ENCODE measurements at places on chromosomes 16 and 17.

DNA sequence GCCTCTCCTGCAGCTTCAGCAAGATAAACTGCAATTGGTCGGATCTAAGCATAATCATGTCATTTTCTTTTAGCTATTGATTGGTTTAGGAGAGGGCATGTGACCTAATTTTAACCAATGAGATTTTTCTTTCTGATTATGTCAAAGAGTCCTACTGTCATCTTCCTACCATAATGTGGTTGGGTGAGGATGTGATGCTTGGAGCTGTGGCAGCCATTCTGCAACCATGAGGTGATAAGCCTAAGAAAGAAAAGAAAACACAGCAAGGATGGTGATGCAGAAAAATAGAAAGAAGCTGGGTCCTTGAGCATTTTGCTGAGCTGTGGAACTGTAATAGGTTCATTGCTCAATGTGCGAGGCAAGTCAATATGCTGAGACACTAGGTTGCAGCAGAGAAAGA is 121.7 kb upstream of the CRHR1 start:
- no peak for DNase-seq

DNA sequence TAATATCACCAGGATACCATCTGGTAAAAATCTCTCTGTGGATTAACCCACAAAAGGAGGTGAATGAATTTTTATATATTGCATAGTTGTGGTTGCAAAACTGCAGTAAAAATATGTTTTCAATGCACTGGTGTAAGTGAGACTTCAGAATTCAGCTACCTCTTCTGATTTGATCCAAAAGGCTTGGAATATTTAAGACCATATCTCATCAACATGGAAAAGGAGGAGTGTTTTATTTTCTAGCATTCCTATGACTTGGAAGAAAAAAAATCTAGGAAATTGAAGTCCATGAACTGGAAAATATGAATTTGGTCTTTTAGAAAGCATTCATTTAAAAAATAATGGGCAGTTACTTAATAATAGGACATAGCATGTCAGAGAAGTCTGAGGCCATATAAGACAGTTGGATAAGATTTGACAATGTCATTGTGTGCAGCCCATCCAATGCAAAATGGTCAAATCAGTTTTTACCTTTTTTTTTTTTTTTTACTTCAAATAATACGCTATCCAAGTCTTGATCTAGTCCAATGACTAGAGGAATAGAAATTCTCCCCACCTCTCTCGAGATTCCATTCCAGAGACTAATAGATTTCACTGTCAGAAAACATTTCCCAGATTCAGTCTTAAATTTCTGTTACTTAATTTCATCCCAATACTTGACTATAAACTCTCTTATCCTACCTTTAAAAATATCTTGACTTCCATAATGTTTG is 364.9 kb upstream of the PMFBP1 start:
- DNase-seq: no peak

GRCh38 chr16:72404299-72404698 is 232.3 kb upstream of the PMFBP1 start:
- no peak for DNase-seq

- no peak for DNase-seq
Measured at GRCh38 chr17:49716668-49717364, 9.1 kb upstream of the SLC35B1 start.

DNA sequence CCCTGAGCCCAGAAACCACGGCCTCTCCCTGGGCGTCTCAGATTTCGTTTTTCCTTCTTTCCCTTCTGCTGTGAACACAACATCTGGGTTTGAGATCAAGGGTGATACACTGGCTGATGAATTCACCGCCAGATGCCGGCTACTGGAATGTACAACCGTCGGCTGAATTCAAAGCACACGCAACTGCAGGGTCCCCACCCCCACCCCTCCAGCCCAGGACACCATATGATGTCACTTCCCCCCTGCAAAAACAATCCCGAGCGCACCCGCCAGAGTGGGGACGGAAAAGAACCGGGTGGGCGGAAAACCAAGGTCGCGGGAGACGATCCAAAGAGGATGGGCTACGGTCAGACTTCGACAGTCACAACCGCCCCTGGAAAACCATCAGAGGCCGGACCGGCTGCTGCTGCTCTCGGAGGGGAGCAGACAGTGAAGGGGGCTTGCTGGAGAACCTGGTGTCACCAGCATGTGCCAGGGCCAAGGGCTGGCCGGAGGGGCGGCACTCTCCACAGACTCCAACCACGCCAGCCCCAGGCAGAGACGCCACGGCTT is 23.3 kb downstream of the CEP295NL start:
- no peak for DNase-seq

- DNase-seq: no peak
Measured at GRCh38 chr16:1639860-1640259, 27.7 kb downstream of the CRAMP1 start.

- DNase-seq: no peak
Measured at GRCh38 chr17:49817993-49818392, 29.5 kb downstream of the KAT7 start.

GRCh38 chr16:56691885-56692284 is 9.6 kb downstream of the MT1X start:
- DNase-seq: no peak

GRCh38 chr16:10935226-10935915 is 6.9 kb downstream of the DEXI start:
- peak; percentile 92 for DNase-seq

DNA sequence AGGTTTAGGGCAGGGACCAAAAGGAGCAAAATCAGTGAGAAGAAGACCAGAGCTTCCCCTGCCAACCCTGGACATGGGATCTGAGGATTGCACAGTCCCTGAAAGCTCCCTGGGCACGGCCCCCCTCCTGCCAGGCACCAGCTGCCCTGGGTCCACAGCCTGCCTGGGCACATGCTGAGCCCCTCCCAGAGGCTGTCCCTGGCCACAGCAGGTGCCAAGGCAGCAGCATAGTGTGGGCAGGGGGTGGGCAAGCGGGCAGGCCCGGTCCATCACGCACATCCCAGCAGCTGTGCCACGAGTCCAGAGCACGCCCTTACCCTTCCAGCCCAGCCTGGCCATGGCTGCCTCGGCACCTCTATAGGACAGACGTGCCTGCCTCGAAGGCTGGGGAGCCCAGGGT is 12.7 kb downstream of the SCN4A start:
- DNase-seq: no peak

- DNase-seq: no peak
Measured at GRCh38 chr17:19943599-19943998, 34.0 kb downstream of the AKAP10 start.

- no peak for DNase-seq
Measured at GRCh38 chr17:40542558-40543411, 22.5 kb downstream of the CCR7 start.

DNA sequence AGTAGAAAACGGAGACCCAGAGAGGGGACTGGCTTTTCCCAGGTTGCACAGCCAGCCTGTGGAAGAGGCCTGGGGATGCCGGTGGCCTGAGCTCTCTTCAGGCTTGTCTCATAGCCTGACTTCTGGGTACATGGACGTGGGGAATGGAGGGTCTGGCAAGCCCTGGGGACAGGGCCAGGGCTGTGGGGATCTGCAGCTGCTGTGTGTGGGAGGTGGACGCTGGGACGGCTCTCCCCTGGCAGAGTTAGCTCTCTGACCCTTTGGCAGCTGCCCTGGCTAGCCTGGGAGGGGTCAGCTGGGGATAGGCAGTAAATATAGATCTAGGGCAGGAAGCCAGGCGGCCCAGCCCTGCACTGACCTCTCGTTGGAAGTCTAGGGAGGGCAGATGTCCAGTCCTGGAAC is 20.5 kb downstream of the SLC4A1 start:
- peak; percentile 78 for DNase-seq

- no peak for DNase-seq
Measured at GRCh38 chr17:34716291-34716690, 136.9 kb downstream of the TMEM132E start.

DNA sequence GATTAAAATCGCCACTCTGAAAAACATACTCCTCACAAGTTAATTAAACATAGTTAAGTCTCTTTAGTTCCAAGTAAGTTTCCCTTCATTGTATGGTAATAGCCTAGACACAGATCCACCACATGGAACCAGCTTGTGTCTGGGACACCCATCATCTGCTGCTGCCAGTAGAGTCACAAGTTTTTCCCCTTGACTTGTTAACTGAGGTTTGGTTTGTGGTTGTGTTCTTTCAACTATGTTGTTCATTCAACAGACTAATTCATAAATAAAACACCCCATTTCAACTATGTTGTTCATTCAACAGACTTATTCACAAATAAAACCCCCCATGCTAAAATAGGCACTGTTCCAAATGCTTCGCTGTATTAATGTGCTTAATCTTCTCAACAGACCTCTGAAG is 24.4 kb downstream of the YWHAE start:
- no peak for DNase-seq

- DNase-seq: no peak
Measured at GRCh38 chr16:2719328-2720063, 528 bp downstream of the PRSS27 start.

- no peak for DNase-seq
Measured at GRCh38 chr17:63156986-63157385, 191.0 kb downstream of the TANC2 start.

DNA sequence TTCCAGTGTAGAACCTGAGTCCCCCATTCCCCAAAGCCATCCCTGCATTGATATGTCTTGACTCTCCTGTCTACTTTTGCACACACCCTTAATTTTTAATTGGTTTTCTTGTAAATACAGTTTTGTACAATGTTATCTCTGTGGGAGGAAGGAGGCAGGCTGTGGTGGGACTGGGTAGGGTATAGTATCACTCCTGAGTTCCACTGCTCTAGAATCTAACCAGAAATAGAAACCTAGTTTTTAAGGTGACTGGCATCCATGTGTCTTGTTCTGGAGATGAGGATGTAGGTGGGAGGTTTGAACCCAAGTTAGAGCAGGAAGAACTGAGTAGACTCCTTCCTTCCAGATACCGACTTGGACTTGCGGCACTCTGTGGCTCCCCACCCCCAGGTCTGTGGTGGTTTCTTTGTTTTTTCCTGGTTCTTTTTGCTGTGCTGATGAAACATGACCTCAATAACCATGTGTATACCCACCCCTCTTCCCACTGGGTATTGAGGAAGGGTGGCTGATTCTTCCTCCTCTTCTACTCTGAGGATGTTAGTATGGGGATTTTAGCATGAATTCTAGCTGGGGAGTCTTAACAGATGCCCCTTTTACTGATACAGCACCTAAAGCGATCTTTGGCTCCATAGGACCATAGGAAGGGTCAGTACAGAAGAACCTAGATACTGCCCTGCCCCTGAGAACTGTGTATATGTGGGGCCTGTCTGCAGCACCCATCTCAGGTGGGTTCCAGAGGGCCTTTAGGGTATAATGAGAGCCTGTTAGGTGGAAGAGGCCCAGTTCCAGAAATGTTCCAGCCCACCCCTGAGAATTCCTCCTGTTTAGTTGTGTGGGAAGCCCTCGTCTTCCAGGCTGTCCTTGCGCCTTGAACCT is 48.7 kb downstream of the SF3B3 start:
- no peak for DNase-seq

DNA sequence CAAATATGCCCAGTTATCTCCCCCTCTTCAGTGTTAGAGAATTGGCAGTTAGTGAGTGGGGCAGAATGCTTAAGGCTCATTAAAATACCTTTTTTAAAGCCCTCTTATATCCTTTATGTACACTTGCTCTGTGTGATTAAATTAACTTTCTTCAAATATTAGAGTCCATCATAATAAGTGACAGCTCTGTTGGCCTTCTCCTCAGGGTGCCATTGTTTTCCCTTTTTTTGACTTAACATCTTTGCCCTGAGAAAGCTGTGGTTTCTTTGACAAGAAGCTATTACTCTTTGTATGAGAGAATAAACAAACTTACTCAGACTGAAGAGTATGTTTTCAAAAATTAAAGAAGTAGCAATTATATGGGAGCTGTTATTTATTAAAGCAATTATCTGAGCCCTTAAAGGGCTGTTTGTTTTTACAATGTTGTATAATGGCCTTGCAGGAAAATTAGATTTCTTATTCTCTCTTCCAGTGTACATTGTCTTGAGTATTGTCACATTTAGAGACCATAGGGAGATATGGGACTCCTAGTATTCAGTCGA is 13.4 kb downstream of the RBBP6 start:
- no peak for DNase-seq

GRCh38 chr17:38727736-38728135 is 2.4 kb upstream of the CISD3 start:
- no peak for DNase-seq

GRCh38 chr17:75777296-75777922 is 7.2 kb upstream of the UNK start:
- no peak for DNase-seq

- DNase-seq: no peak
Measured at GRCh38 chr17:61383689-61384201, 15.9 kb upstream of the TBX2 start.

GRCh38 chr17:74833501-74834377 is 25.9 kb downstream of the GRIN2C start:
- no peak for DNase-seq

- no peak for DNase-seq
Measured at GRCh38 chr17:4858882-4859260, 25.7 kb downstream of the MINK1 start.

GRCh38 chr16:57485091-57485915 is 990 bp downstream of the DOK4 start:
- DNase-seq: no peak
